H1 (cell line): ENCODE measurements at places on chromosomes 12 and 14. TPM values are rescaled to one million over a fixed set of nuclear protein-coding genes. Genes with fewer than 3 reads are reported as not detected.

TAS2R9 gene
- total RNA-seq, result not detected in 2 replicates

RNF212B gene
- total RNA-seq, result 1.2 TPM in 1 of 2 replicates, not detected in the other

FGF23 gene
- total RNA-seq, result 0.42 and 0.67 TPM in 2 replicates

KCNC2 gene
- 0.13 TPM in 1 of 2 replicates, not detected in the other for total RNA-seq

- DNase-seq, result no peak
Observed at GRCh38 chr12:60872850-60873713, 1277.3 kb downstream of the SLC16A7 start.

- DNase-seq, result no peak
Observed at GRCh38 chr12:646442-647384, 16.5 kb downstream of the NINJ2 start.

DNA sequence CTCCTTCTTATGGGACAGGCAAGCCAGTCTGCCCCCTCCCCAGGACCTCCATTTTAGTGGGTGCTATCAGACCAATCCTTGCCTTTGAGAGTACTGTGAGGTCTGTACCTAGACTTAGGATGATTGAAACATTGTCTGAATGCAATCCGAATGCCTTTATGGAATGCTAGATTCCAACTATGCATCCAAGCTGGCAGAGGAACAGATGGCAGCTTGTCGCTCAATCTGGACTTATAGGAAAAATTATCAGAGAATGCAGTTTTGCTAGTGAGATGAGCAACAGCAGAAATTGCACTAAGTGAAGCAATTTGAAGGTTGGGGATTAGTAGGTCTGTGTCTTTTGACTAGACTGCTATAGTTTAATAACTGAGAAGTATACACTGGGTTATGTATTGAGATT, 109.1 kb downstream of the DYRK2 start:
- no peak for DNase-seq

DNA sequence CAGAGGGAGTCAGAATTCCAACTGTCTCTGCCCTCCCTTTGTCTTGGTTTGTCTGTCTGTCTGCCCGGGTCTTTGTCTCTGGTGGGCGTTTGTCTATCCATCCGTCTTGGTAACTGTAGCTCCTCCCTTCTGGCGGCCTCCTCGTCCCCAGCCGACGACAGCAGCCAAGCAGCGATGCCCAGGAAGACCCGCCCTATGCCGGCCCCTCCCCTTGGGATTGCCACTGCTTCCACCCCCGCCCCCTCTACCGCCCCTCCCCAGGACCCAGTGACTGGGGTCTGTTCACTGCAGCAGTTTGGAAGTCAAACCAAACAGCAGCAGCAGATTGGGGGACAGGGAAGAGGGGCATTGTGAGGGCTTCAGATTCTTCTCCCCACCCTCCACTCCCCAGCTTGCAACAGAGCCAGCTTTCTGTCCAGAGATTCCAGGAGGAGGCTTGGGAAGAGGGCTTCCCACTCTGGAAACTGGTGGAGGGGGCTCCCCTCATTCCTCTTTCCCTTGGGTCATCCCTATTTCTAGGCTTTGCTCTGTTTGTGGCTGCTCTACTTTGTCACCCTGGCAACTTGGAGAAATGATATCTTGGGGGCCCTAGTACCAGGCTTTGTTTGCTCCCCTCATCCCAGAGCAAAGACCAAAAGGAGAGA, 2.4 kb upstream of the RARG start:
- no peak for DNase-seq

DNA sequence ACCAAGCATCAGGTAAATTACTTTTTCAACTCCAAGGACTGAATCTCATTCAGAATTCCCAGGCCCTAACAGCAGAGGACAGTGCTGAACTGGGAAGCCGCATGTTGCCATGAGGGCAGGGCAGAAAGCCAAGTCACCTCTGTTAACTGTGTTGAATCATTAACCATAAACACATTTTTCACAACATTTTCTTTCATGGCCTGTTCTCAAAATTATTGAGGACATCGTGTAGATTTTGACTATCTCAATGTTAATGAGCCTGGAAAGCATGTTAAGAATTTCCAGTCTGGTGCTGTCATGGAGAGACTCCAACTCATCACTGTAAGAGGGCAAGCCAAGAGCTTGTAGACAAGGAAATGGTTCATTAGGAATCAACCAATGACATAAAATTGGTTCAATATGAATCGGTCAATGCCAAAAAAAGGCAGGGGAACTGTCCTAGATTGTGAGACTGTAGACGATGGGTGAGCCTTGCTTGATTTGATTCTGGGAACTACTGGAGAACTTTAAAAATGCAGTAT, 33.7 kb downstream of the CPM start:
- no peak for DNase-seq

DNA sequence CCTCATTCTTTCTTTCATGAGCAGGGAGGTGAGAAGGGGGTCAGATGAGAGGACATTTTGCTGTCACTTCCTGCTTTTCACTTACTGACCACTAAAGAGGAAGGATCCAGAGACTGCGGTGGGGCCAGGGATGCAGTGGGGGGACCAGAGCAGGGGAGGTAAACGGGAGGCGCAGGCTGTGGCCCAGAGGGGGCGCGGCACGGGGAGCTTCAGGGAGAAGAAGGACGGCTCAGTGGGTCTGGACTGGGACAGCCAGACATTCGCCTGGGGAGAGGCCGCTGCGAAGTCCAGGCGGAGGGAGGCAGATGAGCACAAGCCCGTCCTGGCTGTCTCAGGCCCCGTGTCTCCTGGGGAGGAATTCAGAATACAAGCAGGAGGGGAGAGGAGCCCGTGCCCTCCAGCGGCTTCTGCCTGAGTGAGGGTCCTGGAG, 41.2 kb downstream of the SLC6A12 start:
- DNase-seq, result no peak

DNA sequence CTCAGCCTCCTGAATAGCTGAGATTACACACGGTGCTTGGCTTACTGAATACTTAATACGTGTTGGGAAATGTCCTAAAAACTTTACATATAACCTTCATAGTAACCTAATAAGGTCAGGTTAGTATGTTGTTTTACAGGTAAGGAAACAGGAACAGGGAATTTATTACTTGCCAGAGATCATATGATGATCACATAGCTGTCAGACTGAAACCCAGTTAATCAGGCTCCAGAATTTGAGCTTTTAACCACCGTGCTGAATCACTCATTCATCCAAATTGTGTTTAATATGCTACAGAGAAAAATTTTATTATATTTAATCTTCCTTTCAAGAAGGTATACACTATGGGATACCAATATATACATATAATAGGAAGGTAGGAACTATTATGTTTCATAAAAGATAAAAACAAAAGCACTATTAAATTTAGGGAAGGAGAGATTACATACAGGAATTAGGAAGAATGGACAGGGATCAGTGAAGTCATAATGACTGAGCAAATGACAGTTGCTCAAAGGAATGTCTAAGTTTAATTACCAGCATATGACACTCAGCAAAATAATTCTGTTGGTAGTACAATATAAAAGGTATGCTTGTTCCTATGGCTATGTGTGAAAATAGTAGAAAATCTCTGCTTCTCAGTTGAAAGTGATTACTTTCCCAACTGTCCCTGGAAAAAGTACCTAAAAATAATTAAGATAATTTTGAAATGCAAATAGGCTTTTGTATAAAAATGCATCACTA, 59.3 kb downstream of the HEATR5A start:
- no peak for DNase-seq

GRCh38 chr14:89485264-89485663, 68.2 kb upstream of the FOXN3 start:
- no peak for DNase-seq

- no peak for DNase-seq
Observed at GRCh38 chr12:75979181-75979580, 52.4 kb downstream of the PHLDA1 start.

- DNase-seq, result no peak
Observed at GRCh38 chr12:78880078-78880477, 15.5 kb downstream of the SYT1 start.

- no peak for DNase-seq
Observed at GRCh38 chr12:11509326-11509725, 114.0 kb upstream of the PRB2 start.

GRCh38 chr14:105328678-105329390, 14.3 kb downstream of the PACS2 start:
- no peak for DNase-seq

GRCh38 chr14:58946431-58946830, 242.0 kb upstream of the DAAM1 start:
- no peak for DNase-seq

GRCh38 chr12:6471989-6472360, 1.5 kb upstream of the VAMP1 start:
- DNase-seq, result no peak

DNA sequence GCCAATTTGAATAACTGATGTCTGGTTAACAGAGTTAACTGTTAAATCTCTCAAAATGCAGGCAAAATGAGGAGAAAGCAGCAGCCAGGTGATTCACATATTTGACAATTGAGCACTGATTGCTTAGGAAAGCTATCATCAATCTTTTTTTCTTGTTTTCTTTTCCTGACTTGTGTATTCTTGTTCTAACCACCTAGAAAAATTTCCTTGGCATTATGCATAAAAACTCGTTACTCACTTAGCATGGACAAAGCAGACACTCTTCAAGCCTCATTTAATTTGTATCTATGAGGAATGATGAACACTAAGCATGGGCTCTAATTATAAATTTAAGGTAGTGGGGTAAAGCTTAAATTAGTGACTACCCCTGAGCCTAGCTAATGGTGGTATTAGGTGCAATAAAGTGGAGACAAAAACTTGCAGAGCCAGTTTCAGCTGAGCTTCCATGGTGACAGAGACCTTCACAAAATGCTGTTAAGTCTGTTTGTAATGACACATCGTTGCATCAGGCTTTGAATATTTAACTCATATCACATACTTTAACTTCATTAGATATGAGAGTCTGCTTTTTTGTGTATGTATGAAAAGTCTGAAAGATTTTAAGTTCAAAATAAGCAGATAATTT, 52.0 kb downstream of the RASSF9 start:
- DNase-seq, result no peak

GRCh38 chr12:60539592-60539991, 943.8 kb downstream of the SLC16A7 start:
- no peak for DNase-seq
